IMR-90 (cell line): ENCODE measurements at places on chromosomes 2 and 18.

- no peaks in the 10 kb centered on the region for H3K36me3 ChIP-seq
- peak; percentile 9 for DNase-seq
- H3K4me1 ChIP-seq, result no peaks in the 10 kb centered on the region
Observed at GRCh38 chr2:45483997-45484396, 127.1 kb downstream of the SRBD1 start.

- no peak overlapping the region for H3K4me3 ChIP-seq
- H3K27me3 ChIP-seq, result no peaks in the 10 kb centered on the region
- H3K27ac ChIP-seq, result no peak overlapping the region
- DNase-seq, result no peak
Observed at GRCh38 chr2:6526093-6526824, 339.4 kb downstream of the CMPK2 start.

GRCh38 chr18:20971886-20972267 is 139.7 kb downstream of the ROCK1 start:
- H3K36me3 ChIP-seq, result peaks cover 16% of the 10 kb centered on the region
- no peaks in the 10 kb centered on the region for H3K27me3 ChIP-seq
- peak; percentile 19 for DNase-seq
- no peak overlapping the region for H3K4me3 ChIP-seq
- H3K4me1 ChIP-seq, result no peaks in the 10 kb centered on the region

DNA sequence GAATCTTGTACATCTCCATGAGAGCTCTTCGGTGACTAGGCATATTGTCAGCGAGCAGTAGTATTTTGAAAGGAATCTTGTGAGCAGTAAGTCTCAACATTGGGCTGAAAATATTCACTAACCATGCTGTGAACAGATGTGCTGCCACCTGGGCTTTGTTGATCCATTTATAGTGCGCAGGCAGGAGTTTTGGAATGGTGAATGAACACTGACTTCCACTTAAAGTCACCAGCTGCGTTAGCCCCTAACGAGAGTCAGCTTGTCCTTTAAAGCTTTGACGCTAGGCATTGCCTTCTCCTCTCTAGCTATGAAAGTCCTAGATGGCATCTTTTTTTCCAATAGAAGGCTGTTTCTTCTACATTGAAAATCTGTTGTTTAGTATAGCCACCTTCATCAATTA is 4.1 kb downstream of the ASB1 start:
- peaks cover 24% of the 10 kb centered on the region for H3K36me3 ChIP-seq
- H3K27ac ChIP-seq, result no peak overlapping the region

GRCh38 chr2:133755480-133756300 is 187.4 kb upstream of the NCKAP5 start:
- no peaks in the 10 kb centered on the region for H3K36me3 ChIP-seq
- H3K4me1 ChIP-seq, result peaks cover 17% of the 10 kb centered on the region
- peak overlapping the region; percentile 95 for H3K27ac ChIP-seq
- no peaks in the 10 kb centered on the region for H3K27me3 ChIP-seq
- H3K4me3 ChIP-seq, result no peak overlapping the region
- DNase-seq, result peak; percentile 100

- H3K4me1 ChIP-seq, result no peaks in the 10 kb centered on the region
- no peak for DNase-seq
- no peak within 1 kb of the TSS for H3K4me3 ChIP-seq
- H3K27ac ChIP-seq, result no peak within 1 kb of the TSS
- H3K36me3 ChIP-seq, result no peaks in the 10 kb centered on the region
Observed at GRCh38 chr2:95274291-95275150, at the start of gene PROM2. Gene PROM2 (plus strand): TSS chr2:95274449. CDS start chr2:95274586, 137 bp downstream.

DNA sequence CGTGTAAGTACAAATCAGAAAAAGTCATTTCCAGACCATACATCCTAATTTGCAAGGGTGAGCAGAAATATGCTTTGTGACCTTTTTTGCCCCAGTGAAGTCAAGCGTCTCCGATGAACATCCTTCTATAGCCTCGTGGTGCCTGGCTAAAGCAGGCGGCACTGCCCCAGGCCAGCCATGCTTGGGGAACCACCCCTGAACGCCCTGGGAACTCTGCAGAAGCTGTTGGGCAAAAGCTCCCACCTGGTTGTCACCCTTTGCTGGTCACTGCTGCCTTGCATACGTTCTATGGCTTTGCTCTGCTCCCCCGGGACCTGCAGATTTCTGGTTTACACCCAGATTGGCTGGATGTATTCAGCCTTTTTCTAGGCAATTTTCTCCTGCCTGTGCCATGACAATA is 256.4 kb downstream of the SS18 start:
- H3K27me3 ChIP-seq, result peaks cover 7% of the 10 kb centered on the region
- H3K27ac ChIP-seq, result no peak overlapping the region

- no peaks in the 10 kb centered on the region for H3K4me1 ChIP-seq
- H3K36me3 ChIP-seq, result no peaks in the 10 kb centered on the region
Observed at GRCh38 chr2:33763671-33764310, 164.7 kb upstream of the FAM98A start.

DNA sequence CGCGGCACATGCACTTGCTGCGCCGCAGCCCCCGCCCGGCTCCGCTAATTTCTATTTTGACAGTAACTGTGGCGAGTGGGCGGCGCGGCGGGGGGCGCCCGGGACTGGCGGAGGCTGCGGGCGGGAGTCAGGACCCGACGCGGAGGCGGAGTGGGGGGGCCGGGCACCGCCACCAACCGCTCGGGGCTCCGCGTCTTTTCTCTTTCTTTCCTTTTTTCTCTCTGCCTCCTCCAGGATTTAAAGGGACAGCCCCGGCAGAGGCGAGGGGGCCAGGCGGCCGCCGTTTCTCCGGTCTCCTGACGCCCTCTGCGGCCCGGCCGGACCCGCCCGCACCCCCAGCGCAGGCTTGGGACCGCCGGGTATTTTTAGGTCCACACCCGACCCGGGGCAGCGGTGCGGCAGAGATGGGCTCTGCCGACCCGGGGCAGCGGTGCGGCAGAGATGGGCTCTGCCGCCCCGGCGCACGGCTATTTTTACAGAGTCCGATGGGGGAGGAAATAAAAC is 460 bp upstream of the ZBTB7C start:
- peak overlapping the region; percentile 49 for H3K4me3 ChIP-seq
- H3K27ac ChIP-seq, result no peak overlapping the region
- H3K27me3 ChIP-seq, result peaks cover 42% of the 10 kb centered on the region

DNA sequence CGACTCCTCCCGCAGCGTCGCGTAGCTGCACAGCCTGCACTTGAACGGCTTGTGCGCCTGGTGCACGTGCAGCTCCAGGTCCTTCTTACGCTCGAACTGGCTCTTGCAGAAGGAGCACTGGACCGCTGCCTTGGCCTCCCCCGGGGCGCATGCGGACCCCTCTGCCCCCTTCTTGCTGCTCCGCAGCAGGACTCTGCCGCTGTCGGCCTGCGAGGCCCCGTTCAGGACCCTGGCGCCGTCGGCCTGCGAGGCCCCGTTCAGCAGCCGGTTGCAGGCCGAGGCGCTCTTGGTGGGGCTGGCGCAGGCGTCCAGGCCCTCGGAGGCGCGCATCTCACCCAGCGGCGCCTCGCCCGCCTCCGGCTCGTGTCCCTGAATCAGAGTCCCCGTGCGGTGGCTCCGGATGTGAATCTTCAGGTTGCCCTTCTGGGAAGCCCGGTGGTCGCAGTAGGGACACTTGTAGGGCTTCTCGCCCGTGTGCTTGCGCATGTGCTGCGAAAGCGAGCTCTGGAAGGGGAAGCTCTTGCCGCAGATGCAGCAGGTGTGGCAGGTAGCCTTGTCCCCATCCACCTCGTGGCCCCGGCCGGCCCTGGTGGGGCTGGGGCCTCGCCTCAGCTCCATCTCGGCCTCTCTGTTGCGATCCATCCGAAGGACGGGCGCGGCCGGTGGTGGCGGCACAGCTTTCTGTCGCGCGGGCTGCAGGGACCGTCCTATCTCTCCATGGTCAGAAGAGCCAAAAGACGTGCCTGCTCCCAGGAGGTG is 52.5 kb downstream of the ZNF516 start:
- H3K4me3 ChIP-seq, result no peak overlapping the region
- peaks cover 28% of the 10 kb centered on the region for H3K36me3 ChIP-seq
- DNase-seq, result no peak
- peaks cover 25% of the 10 kb centered on the region for H3K4me1 ChIP-seq

DNA sequence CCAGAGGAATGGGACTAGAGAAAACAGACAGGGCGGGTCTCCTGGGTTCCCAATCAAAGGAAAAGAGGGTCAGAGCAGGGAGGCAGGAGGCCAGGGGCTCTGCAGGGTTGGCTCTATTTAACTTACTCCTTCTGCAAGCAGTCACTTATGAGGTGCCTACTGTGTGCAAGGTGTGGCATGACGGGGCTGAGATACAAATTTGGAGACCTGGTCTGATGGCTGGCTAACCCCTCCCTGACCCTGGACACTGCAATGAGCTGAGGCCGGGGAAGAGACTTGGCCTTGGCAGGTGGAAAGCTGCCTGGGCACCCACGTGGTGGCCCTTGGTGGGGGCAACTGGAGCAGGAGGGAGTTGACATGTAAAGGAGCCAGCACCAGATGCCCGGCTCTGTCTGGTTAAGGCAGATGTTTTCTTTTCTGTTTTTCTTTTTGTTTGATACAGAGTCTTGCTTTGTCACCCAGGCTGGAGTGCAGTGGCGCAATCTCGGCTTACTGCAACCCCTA is 148.5 kb upstream of the GATA6 start:
- no peaks in the 10 kb centered on the region for H3K36me3 ChIP-seq
- no peak for DNase-seq
- H3K4me1 ChIP-seq, result no peaks in the 10 kb centered on the region
- H3K27me3 ChIP-seq, result peaks cover 3% of the 10 kb centered on the region; the same call in 1 of the 2 replicates

GRCh38 chr2:43007901-43008300 is 215.5 kb upstream of the HAAO start:
- no peak overlapping the region for H3K27ac ChIP-seq
- no peak for DNase-seq
- no peaks in the 10 kb centered on the region; the same call in 1 of the 2 replicates for H3K4me1 ChIP-seq
- no peaks in the 10 kb centered on the region for H3K36me3 ChIP-seq
- no peak overlapping the region for H3K4me3 ChIP-seq
- no peaks in the 10 kb centered on the region for H3K27me3 ChIP-seq

- no peak overlapping the region for H3K27ac ChIP-seq
- DNase-seq, result no peak
- no peaks in the 10 kb centered on the region for H3K4me1 ChIP-seq
- H3K27me3 ChIP-seq, result peaks cover 19% of the 10 kb centered on the region
- no peaks in the 10 kb centered on the region for H3K36me3 ChIP-seq
Observed at GRCh38 chr2:118826093-118826492, 21.4 kb downstream of the EN1 start.

DNA sequence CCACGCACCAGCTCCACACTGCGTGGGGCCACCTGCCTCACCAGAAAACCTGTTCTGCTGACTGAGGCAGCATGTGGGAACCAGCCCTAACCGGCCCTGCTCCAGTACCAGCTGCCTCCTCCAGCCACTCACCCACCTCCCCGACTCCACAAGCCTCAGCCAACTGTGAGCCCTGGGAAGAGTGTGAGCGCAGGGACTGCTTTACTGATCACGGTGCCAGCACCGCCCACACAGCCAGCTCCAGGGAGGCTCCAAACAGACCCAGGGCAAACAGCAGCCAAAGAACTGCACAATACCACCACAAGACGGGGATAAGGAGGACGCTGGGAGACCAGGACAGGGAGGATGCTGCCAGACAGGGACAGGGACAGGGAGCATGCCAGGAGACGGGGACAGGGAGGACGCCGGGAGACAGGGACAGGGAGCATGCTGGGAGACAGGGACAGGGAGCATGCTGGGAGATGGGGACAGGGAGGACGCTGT is 28.4 kb downstream of the EIPR1 start:
- DNase-seq, result peak; percentile 17
- no peak overlapping the region for H3K27ac ChIP-seq
- H3K4me3 ChIP-seq, result no peak overlapping the region
- peaks cover 7% of the 10 kb centered on the region for H3K36me3 ChIP-seq
- H3K27me3 ChIP-seq, result no peaks in the 10 kb centered on the region
- peaks cover 2% of the 10 kb centered on the region; the same call in 1 of the 2 replicates for H3K4me1 ChIP-seq

DNA sequence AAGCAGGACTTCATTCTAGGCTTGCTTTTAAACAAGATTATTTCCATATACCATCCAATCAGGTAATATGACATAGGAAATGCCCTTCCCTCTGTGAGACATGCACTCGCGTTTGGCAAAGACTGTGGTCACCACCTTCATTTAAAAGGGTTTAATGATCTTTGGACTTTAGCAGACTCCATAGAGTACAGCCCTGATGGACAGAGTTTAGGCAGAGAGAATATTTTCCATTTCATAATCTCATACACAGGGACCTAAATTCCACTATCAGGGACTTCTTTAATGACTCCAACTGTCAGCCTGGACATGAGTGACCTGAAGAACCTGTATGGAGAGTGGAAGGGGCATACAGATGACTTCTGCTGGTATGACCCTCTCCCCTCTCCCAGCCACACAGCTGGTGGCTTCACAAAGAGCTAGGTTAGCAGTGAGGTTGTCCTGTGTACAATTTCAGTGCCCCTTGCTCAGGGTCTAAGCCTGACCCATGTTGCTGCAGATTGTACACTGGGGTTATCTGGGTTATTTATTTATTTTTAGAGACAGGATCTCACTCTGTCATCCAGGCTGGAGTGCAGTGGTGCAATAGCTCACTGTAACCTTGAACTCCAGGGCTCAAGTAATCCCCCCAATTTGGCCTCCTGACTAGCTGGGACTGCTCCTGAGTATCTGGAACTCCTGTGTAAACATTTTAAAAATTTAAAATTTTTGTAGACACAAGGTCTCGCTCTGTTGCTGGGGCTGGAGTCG is 59.2 kb downstream of the PTPRM start:
- H3K4me1 ChIP-seq, result peaks cover 10% of the 10 kb centered on the region
- no peaks in the 10 kb centered on the region for H3K27me3 ChIP-seq
- H3K36me3 ChIP-seq, result no peaks in the 10 kb centered on the region
- no peak for DNase-seq

GRCh38 chr2:188381614-188382013 is 89.9 kb downstream of the GULP1 start:
- H3K4me1 ChIP-seq, result peaks cover 13% of the 10 kb centered on the region
- peak; percentile 92 for DNase-seq
- no peak overlapping the region for H3K27ac ChIP-seq

GRCh38 chr2:4507661-4508060 is 804.3 kb downstream of the DCDC2C start:
- H3K36me3 ChIP-seq, result no peaks in the 10 kb centered on the region
- no peak overlapping the region for H3K27ac ChIP-seq
- H3K4me1 ChIP-seq, result no peaks in the 10 kb centered on the region

DNA sequence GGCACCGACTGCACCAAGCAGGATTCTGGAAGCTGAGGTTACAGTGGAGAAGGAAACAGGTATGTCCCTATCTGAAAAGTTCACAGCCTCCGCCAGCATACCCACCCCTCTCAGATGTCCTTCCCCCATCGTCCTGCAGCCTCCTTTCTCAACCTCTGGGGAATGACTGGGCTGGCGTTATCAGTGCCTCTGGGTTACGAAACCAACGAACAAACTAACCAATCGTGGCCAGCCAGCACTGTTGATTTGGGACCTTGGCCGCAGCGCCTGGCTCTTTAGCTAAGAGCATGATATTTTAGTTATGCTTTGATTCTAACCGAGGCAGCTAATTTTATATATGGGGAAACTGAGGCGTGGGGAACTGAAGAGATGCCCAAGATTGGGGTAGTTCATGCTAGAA is 233.0 kb downstream of the TFCP2L1 start:
- H3K4me3 ChIP-seq, result no peak overlapping the region
- DNase-seq, result no peak
- H3K36me3 ChIP-seq, result no peaks in the 10 kb centered on the region
